ENCODE measurements at places on chromosomes 11 and 22.

- no peaks in the 10 kb centered on the region for H3K36me3 ChIP-seq
- peaks cover 5% of the 10 kb centered on the region for H3K27me3 ChIP-seq
- no peak overlapping the region for H3K27ac ChIP-seq
- H3K4me1 ChIP-seq = no peaks in the 10 kb centered on the region
- DNase-seq = no peak
These were observed 1.9 kb downstream of the TSGA10IP start for GRCh38 chr11:65947133-65947532.

DNA sequence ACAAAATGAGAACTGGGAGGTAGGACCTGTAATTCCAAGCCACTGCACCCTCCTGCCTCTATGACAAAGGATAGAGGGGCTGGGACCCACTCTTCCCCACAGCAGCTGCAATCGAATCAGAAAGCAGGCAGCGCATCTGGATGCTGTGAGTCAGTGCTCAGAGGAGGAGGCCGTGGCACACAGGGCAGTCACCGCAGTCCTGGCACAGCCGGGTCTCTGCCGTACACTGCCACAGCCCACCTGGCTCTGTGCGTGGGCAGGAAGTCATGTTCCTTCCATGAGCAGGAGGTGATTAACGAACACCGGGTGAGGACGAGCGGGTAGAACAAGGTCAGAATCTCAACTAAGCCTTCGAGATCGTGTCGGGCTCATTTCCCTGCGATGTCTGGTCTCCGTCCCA is 30.2 kb upstream of the PPFIA1 start:
- no peaks in the 10 kb centered on the region for H3K4me1 ChIP-seq
- H3K36me3 ChIP-seq = no peaks in the 10 kb centered on the region
- no peak overlapping the region for H3K27ac ChIP-seq
- H3K27me3 ChIP-seq = peaks cover 34% of the 10 kb centered on the region

DNA sequence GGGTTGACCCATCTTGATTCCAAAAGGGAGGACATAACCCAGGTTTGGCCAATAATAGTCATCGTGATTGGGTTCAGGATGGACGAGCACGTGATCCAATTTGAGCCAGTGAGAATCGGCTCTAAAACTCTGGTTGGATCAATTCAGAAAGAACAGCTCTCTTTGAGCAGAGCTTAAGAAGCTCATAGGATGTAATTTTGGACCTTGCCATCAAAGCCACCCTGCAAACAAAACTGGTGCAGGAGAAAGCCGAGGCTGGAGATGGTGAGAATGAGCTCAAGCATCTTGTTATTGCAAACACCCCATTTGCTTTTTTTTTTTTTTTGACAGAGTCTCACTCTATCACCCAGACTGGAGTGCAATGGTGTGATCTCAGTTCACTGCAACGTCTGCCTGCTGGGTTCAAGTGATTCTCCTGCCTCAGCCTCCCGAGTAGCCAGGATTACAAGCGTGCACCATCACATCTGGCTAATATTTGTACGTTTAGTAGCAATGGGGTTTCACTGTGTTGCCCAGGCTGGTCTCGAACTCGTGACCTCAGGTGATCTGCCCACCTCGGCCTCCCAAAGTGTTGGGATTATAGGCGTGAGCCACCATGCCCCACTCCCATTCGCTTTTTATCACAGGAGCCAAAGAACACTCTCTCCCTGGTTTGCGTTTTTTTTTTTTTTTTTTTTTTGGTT is 13.8 kb upstream of the MIAT start:
- peaks cover 29% of the 10 kb centered on the region for H3K4me1 ChIP-seq
- H3K36me3 ChIP-seq = no peaks in the 10 kb centered on the region
- no peak for DNase-seq
- peaks cover 20% of the 10 kb centered on the region for H3K27me3 ChIP-seq
- H3K4me3 ChIP-seq = no peak overlapping the region

GRCh38 chr22:38782402-38783094 is 11.4 kb downstream of the DNAL4 start:
- DNase-seq = no peak
- H3K4me3 ChIP-seq = no peak overlapping the region
- H3K4me1 ChIP-seq = peaks cover 8% of the 10 kb centered on the region
- no peak overlapping the region for H3K27ac ChIP-seq

GRCh38 chr11:76238551-76238950 is 32.2 kb upstream of the WNT11 start:
- peaks cover 11% of the 10 kb centered on the region for H3K36me3 ChIP-seq
- no peak overlapping the region for H3K27ac ChIP-seq
- no peak overlapping the region for H3K4me3 ChIP-seq
- no peak for DNase-seq

DNA sequence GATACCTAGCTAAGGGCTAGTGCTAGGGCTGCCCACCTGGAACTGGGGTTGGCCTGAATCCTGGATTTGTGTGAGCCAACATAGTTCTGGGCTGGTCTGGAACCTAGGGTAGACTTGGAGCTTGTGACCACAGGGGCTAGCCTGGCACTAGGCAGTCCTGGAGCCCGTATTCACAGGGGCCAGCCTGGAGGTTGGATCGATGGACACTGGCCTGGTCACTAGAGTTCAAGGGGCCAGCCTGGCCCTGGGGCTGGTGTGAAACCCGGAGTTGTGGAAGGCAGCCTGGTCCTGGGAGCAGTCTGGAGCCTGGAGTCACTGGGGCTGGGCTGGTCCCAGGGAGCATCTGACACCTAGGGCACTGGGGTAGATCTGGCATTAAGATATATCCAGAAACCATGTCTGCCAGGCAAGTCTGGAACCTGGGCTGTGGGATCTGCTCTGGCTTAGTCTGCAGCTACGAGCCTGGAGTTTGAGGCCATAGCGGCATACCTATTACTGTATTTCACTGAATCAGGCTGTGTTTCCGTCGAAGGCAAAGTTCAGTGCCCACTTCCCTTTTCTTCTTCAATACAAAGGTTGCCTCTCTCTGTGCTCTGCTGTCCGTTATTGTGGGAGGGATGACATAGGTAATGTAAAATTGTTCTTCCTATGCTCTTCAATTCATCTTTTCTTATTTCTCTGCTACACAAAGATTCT is 9.1 kb upstream of the GLYATL1B start:
- peaks cover 40% of the 10 kb centered on the region for H3K4me1 ChIP-seq
- peak overlapping the region; percentile 25 for H3K27ac ChIP-seq
- peak; percentile 46 for DNase-seq
- H3K36me3 ChIP-seq = peaks cover 9% of the 10 kb centered on the region

DNA sequence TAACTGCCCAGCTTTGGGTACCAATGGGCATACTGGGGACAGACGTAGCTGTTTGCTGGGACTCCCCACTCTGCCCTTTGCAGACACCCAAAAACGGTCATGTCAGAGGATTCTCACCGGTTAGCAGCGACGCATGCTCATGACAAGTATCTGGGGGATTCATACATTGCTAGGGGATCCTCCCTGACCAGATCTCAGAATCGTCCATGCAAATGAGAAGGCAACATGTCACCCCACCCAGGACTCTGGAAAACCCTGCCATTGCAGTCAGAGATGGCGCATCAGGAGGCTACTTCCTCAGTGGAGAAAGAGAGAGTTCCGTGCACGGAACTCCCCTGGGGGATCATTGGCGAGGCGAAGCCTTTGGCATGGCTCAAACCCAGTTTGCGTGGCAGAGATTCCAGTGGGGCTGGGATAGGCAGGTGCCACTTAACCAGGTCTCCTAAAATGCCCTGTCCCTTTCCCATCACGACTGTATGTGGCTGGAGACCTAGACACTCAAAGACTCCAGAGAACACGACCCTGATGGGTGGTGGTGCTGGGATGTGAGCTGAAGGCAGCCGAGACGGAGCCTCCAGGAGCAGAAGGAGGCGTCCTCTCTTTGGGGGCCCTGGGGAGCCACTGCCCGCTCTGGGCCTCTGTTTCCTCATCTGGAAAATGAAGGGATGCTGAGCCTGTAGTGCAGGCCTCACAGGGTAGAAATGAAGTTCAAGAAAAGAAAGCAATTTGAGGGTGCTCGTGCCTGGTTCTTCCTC is 4.9 kb downstream of the RGL4 start:
- DNase-seq = no peak
- H3K27ac ChIP-seq = peak overlapping the region; percentile 98
- H3K27me3 ChIP-seq = no peaks in the 10 kb centered on the region

- peaks cover 12% of the 10 kb centered on the region for H3K4me1 ChIP-seq
- peak overlapping the region; percentile 90 for H3K4me3 ChIP-seq
- DNase-seq = no peak
- H3K36me3 ChIP-seq = no peaks in the 10 kb centered on the region
These were observed 12.1 kb downstream of the YPEL4 start for GRCh38 chr11:57637626-57638004.

DNA sequence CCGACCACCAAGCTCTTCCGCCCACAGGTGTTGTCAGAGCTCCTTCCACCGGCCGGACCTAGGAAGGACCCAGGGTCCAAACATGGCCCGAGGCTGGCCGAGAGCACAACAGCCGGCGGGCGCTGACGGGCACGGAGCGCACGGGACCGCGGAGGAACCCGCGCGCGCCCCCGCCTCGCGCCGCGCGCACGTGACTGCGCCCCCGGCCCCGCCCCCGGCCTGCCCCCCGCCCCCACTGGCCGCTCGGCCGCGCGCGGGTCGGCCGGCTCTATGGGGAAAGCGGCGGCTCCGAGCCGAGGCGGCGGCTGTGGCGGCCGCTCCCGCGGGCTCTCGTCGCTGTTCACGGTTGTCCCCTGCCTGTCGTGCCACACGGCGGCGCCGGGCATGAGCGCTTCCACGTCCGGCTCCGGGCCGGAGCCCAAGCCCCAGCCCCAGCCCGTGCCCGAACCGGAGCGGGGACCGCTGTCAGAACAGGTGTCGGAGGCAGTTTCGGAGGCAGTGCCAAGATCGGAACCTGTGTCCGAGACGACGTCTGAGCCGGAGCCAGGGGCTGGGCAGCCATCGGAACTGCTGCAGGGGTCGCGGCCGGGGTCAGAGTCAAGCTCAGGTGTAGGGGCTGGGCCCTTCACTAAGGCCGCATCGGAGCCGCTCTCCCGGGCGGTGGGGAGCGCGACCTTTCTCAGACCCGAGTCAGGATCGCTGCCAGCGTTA is at the start of gene OSBP2:
Gene OSBP2, plus strand, starts transcription at position 235 of the 711 bp plus-strand sequence. Its CDS starts 36 bp downstream, at position 271.
- peak within 1 kb of the TSS; percentile 59 for H3K27ac ChIP-seq
- H3K4me3 ChIP-seq = peak within 1 kb of the TSS; percentile 88
- H3K36me3 ChIP-seq = no peaks in the 10 kb centered on the region
- H3K4me1 ChIP-seq = peaks cover 5% of the 10 kb centered on the region
- H3K27me3 ChIP-seq = peaks cover 43% of the 10 kb centered on the region

- no peaks in the 10 kb centered on the region for H3K36me3 ChIP-seq
- peak overlapping the region; percentile 83 for H3K27ac ChIP-seq
- peak overlapping the region; percentile 91 for H3K4me3 ChIP-seq
These were observed 573 bp downstream of the STK33 start for GRCh38 chr11:8593455-8593854.

DNA sequence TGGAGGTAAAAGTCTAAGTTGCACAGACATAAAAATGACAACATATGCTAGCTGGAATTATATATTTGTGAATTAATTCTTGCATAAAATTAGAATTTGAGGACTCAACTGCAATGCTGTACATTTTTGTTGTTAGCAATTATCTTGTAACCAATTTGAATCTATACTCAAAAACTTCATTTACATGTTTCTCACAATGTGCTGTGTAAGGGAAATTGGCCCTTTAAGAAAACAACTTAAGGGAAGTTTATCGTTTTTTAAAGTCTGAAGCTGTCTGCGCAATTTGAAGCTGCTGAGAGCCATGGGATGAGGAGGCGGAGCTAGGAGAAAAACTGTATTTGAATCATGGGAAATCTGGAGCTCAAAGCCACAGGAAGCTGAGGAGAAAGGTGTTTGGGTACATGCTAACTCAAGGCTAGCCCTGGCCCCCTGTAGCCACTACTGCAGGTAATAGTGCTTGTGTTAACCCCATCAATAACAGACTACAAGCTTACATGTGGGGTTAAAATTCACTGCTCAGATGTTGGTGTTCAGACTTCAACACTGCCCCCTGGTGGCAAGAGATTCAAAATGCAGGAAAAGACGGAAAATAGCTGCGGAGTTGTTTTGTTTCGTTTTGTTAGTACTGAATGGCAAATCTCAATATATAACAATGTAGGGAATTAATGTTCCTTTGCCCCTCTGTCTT is 126.1 kb downstream of the BRD1 start:
- no peak overlapping the region for H3K4me3 ChIP-seq
- H3K27ac ChIP-seq = no peak overlapping the region
- peaks cover 33% of the 10 kb centered on the region for H3K27me3 ChIP-seq

- no peak overlapping the region for H3K4me3 ChIP-seq
- H3K4me1 ChIP-seq = peaks cover 2% of the 10 kb centered on the region
- no peaks in the 10 kb centered on the region for H3K36me3 ChIP-seq
These were observed 4.7 kb upstream of the GRAMD1B start for GRCh38 chr11:123425367-123425766.

DNA sequence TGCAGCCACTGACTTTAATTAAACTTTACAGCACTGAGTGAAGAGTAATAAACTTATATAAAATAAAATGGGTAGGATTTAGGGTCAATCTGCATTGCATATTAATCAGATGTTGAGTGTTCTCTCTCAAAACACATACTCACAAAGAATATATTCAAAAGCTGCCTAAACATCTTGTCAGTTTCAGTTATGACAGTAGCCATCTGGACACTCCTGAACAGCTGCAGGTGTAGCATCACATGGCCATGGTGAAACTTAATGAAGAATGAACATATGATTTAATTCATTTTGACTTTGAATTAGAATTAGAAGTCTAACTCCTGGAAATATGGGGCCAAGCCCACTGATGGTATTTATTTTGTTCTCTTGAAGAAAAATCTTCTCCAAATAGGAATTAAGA is 684.3 kb upstream of the RAG2 start:
- no peaks in the 10 kb centered on the region for H3K36me3 ChIP-seq
- DNase-seq = no peak
- no peak overlapping the region for H3K4me3 ChIP-seq
- no peaks in the 10 kb centered on the region for H3K4me1 ChIP-seq

- H3K27ac ChIP-seq = no peak overlapping the region
- H3K4me3 ChIP-seq = no peak overlapping the region
- no peaks in the 10 kb centered on the region for H3K27me3 ChIP-seq
- no peaks in the 10 kb centered on the region for H3K36me3 ChIP-seq
These were observed 472.9 kb downstream of the SOX6 start for GRCh38 chr11:15883455-15883920.

- no peak for DNase-seq
- H3K4me1 ChIP-seq = peaks cover 5% of the 10 kb centered on the region
- no peak overlapping the region for H3K27ac ChIP-seq
- H3K4me3 ChIP-seq = no peak overlapping the region
- peaks cover 16% of the 10 kb centered on the region for H3K27me3 ChIP-seq
- no peaks in the 10 kb centered on the region for H3K36me3 ChIP-seq
These were observed 56.6 kb downstream of the CSNK2A3 start for GRCh38 chr11:11296434-11296833.

DNA sequence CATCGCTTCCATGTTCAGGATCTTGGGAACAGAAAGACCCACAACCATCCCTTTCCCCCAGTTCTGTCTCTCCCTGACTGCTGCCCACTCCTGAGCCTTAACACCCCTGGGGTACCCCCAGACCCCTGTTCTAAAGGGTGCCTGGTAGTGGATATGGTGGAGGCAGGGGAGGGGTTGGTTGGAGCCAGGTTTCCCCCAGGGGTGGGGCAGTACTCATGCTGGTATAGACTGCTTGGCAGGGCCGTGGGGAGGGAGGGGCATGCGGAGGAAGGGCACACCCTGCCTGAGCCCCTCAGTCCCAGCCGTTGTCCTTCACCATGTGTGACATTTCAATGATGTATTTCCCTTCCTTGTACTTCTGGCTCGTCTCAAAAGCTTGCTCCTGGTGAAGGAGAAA is 4.0 kb downstream of the YPEL4 start:
- no peaks in the 10 kb centered on the region for H3K36me3 ChIP-seq
- DNase-seq = no peak
- H3K27ac ChIP-seq = peak overlapping the region; percentile 70

Measured in stimulated activated naive B cell treated with anti-CD40 and anti-IgM and Interleukin-4, amounts not matched to agents 10 μg/mL and 1 μg/mL and 100 μg/mL, for 72 hours (primary cell).